ENCODE measurements at places on chromosomes 6 and 20. TPM values are rescaled to one million over a fixed set of nuclear protein-coding genes. Genes with fewer than 3 reads are reported as not detected.

DNA sequence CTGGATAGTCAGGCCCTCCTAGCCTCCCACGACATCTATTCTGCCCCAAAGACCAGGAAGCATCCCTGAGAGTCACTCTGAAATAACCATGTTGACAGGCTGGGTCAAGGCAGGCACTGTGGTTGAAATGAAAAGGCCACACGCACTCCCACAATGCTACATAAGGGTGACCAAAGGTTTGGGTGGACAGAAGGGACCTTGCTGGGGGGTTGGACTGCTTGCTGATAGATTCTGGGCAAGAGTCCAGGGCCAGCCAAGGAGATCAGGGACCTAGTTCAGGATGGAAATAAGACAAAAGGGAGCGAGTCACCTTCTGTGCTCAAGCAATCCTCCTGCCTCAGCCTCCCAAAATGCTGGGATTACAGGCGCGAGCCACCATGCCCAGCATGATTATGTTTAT is 32.5 kb upstream of the DSN1 start:
- no peak for DNase-seq

GRCh38 chr20:63411898-63412631 is 50.9 kb upstream of the CHRNA4 start:
- no peak for DNase-seq

PI3 gene
- total RNA-seq: not detected

DNA sequence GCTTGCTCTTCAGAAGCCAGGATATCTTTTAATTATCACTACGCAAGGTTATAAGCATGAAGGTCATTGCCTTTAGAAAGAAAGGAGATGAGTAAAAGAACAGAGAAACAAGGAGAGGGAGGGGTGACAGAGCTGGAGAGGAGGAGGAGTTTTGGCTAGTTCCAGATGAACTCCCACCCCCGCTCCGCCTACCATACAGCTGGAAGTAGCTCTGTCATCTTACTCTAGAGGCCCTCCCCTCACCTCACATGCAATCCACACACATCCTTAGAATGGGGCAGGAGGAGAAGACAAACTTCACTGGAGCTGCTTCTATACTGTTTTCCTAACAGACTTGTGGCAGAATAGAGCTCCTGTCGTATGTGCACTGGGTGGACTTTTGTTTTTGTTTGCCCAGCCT is 144.7 kb downstream of the SCML4 start:
- no peak for DNase-seq

GRCh38 chr20:14055127-14055742 is 59.9 kb downstream of the MACROD2 start:
- DNase-seq: peak; percentile 79

KIAA0408 gene
- total RNA-seq: 9.7 TPM

SAPCD1 gene
- total RNA-seq: 10.1 TPM
